ENCODE measurements at places on chromosomes 7 and 10. TPM values are rescaled to one million over a fixed set of nuclear protein-coding genes. Genes with fewer than 3 reads are reported as not detected.
A peak's percentile ranks its signal among the peaks of the same experiment; 100 is the strongest.

The BAZ1B gene
- total RNA-seq, result 69.4 TPM

The TNPO3 gene
- total RNA-seq, result 44.6 TPM

The MUC12 gene
- not detected for total RNA-seq

The HOXA7 gene
- total RNA-seq, result not detected

The NYAP1 gene
- total RNA-seq, result 0.15 TPM

The RBM20 gene
- 0.02 TPM for total RNA-seq

The CPN1 gene
- total RNA-seq, result 8.1 TPM

The TUBB8 gene
- 0.31 TPM for total RNA-seq

The SKIDA1 gene
- total RNA-seq, result 1.4 TPM

The MSMB gene
- total RNA-seq, result not detected

The DLX6 gene
- total RNA-seq, result 4.5 TPM

The CYP3A4 gene
- 0.35 TPM for total RNA-seq

DNA sequence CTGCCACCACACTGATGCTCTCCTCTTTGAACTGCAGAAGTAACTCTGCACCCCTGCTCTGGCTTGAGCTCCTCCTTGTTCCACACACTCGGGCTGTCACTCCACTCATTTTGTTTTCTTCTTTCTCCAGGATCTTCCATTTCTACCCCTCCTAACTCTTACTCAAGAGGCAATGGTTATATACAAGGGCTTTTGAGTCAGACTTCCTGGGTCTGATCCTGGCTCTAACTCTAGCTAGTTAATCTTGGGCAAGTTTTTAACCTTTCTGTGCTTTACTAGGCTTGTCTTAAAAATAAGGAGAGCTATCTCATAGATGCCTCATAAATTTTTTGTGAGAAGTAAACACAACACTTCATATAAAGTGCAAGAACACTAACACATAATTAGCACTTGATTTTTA, 45.3 kb upstream of the GNAI1 start:
- DNase-seq, result no peak

- DNase-seq, result no peak
Measured at GRCh38 chr7:157805713-157806112, 468.9 kb downstream of the DNAJB6 start.

- DNase-seq, result peak; percentile 43
Measured at GRCh38 chr10:89217057-89217990, 10.2 kb upstream of the CH25H start.

DNA sequence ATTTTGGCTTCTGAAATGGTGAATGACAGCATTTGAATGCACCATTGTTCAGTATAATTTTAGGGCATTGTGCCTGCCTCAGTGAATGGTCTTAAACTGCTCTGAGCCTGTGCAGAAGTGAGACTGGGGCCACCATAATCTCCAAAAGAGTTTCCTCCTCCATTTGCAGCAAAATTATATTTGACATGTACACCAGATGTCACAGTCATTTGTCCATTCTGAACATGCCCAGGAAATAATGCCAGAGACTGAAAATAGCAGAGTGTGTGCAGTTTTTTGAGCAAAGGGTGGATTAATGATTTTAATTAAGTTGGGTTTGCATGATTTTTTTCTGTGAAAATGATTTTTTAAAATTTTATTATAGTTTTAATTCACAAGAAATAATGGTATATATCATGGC, 26.4 kb upstream of the SLC35B4 start:
- no peak for DNase-seq

GRCh38 chr7:23967949-23968599, 258.1 kb downstream of the STK31 start:
- DNase-seq, result no peak

DNA sequence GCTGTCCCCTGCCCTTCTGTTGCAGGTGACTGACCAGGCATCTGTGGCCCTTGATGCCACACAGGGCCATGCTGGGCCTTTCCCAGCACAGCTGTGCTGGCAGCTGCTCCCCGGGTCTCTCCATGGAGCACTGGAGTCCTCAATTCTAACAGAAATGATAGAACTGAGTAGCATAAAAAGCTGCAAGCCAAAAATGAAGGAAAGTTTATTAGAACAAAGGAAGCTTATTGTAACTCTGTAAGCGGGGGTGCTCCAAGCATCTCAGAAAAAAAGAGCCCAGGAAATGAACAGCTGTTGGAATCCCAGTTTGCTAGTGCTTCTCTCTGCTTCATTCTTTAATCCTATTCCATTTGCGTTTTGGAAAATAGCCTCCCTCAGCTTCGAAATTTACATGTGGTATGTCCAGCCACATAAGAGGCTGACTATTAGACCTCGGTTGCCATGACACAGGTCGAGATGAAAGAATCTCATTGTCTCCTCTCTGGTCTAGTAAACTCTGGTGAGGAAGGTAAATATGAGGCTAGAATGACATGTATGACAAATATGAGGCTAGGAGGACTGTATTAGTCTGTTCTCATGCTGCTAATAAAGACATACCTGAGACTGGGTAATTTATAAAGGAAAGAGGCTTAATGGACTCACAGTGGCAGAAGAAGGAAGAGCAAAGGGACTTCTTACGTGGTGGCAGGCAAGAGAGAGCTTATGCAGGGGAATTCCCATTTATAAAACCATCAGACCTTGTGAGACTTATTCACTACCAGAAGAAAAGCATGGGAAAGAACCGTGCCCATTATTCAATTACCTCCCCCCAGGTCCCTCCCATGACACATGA, 23.7 kb downstream of the EPDR1 start:
- peak; percentile 92 for DNase-seq

DNA sequence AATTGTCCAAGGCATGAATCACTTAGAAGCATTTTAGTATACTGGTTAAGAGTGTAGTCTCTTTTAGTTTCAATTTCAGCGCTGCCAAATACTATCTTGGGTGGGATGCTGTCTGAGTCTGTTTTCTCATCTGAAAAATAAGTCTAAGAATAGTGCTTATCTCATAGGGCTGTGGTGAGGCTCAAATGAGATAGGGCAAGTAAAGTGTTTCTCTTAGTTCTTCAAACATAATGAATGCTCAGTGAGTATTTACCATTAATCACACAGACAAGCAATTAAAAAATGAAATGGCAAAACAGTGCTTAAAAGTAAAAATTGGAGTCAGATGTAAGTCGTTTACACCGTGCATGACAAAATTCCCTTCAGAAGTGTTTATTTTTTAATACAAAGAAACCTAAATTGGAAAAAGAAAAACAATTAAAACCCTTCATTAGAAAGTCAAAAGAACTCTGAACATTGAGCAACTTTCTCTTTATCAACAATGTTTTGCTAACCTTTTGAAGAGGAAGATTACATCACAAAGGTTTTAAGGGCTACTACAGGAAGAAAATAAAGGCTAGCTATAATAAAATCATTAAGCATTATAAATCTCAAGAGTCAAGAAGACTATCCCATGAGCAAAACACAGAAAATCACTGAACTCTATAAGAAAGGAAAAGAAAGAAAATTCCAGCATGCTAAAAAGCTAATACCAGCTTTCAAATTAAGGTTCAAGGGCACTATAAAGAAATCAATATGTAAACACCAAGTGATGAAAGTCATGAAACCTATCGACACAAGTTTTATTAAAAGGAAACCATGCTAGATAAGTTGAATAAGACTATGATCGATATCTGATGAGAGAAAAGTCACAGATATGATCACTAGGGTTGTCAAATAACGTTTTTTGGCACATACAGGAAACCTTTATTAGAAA, 45.6 kb upstream of the C1GALT1 start:
- peak; percentile 34 for DNase-seq

DNA sequence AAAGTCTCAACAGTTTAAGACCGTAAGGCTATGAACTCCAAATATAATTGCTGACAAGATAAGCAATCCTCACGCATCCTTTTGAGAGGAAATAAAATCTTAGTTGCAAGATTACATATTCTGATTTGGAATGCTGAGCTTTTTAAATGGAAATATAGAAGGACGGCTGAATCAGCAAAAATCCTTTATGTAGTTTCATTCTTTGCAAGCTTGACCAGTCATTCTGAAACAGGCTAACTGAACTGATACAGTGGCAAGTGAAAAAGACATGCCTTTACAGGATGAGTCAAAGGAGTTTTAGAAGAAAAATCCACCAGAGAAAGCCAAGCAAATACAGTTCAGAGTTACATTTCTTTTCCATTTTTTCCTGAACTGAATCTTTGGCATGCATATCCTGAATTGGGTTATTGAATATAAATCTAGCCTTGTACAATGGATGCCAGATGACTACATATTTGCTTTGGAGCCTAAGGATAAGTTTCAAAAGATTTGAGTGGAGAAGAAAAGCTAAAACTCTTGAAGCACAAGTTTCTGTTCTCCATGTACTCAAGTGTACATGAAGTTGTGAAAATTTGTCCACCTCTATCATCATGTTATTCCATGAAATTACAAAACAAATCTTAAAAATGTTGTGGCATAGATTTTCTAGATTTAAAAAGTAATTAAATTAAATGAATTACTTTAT, 4.4 kb downstream of the VIM start:
- DNase-seq, result no peak

- DNase-seq, result no peak
Measured at GRCh38 chr7:55381696-55382095, 16.6 kb downstream of the LANCL2 start.

DNA sequence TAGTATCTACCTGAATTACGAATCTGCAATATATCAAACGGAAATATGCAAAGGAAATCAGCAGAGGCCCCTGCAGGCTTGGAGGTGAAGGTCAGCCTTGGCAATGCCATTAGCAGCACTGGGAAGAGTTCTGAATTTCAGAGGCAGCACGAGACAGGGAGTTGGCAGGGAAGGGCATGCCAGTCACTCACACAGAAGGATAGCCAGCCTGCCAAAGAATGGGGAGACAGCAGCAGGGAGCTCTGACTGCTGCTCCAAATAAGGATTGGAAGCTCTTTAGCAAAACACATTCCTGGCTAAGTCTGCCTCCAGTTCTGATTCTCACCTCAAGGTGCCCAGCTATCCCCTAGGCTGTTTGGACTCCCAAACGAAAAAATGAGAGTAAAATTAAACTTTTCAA, 188.0 kb downstream of the PDE1C start:
- no peak for DNase-seq

DNA sequence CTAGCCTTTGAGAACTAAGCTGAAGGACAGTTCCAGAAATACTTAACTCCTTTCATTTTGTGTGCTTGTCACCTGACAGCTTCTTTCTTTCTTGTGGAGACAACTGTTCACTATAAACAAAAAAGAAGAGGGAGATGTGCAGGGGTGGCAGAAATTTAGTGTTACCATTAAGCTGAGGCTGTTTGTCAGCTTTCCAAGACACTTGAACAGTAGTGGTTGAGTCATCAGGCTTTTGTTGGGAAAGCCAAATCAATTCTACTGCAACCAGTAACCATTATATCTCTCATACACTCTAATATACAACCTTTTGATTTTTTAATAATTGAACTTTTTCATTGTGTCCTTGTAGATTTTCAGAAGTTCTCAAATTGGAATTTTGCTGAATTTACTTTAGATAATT, 75.3 kb downstream of the POLL start:
- no peak for DNase-seq

GRCh38 chr10:44201656-44202055, 183.2 kb downstream of the CXCL12 start:
- DNase-seq, result no peak

DNA sequence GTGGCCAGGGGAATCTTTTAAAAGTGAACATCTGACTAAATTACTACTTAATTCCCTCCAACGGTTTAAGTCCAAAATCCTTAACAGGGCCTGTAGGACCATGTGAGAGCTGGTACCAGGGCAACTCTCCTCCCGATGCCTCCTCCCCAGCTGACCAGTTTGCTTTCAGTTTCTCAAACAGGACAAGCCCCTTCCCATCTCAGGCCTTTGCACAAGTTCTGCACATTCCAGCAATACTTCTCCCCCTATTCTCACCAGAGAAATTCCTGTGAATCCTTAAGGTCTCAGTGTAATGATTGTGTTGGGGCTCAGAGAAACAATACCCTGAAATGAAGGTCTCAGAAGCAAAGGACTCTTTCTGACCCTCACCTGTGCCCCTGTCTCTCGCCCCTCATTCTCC, 8.0 kb upstream of the CALHM1 start:
- no peak for DNase-seq

Data from HepG2 (cell line).